ENCODE measurements at places on chromosomes 4 and X.

- no peak for DNase-seq
Observed at GRCh38 chr4:184392748-184393559, 81.4 kb downstream of the IRF2 start.

DNA sequence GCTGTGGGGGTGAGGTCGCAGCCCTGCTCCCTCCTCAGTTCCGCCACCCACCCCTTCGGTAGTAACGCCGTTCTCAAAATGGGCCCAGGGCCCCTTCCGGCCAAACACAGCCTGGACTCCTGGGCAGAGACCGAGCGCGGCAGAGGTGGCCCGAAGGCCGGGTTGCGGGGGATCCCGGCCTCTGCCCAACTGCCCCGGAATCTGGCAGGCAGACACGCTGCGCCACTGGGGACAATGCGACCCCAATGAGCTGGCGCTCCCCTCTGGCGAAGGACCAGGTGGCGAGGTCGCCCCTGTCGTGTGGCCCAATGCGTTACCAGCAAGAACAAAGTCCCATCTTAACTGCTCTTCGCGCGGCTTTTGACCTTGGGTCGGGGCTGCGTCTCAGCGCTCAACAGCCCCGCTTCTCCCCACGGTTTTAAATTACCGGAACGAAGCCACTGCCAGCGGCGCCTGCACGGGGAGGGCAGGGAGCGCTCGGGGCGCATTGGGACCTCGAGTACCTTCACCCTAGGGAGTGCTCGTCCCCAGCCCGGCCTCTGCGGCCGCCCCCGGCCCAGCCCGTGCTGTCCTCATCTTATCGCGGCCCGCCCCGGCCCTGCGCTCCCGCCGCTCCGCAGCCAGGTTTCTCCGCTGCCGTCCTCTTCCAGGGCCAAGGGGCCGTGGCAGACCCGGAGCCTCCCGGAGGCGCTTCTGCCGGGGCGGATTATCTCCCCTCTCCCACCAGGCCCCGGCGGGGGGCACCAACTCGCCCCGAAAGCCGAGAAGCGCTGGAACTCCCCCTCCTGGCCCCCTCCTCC, 22.2 kb upstream of the HMX1 start:
- DNase-seq: no peak

GRCh38 chrX:45143455-45143854, 57.2 kb downstream of the DIPK2B start:
- DNase-seq: no peak

DNA sequence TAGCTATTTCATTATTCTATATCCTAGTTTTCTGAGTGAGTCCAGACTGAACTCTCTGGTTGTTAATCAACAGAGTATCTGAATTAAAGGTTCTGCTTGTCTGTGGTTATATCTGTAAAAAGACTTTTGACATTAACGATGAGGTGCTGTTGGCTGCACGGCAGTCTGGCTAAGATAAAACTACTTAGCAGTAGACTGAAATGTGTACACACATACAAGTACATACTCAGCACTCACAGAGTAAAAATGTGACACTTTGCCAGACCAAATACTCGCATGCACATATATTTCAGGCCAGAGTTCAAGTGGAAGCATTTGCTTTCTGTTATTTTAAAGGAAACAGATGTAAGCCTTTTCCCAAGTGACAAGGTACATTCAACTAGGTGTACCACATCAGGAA, 80.5 kb downstream of the PRDM5 start:
- no peak for DNase-seq

DNA sequence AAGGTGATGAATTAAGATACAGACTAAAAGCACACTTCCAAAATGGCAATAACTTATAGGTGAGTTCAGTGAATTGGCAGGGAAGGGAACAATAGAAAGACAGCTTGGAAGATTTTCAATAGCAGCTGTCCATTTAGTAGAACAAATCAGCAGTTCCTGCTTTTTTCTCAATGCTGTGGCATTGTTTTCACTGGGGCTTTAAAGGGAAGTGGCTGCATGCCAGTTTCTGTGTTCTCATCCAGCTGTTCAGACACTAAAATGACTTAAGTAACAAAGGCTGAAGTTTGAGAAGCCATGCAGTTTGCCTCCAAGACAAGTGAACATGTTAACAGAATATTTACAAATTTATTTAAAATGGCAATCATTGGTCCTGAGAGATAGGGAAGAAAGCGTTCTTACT, 291.9 kb downstream of the FAM47A start:
- DNase-seq: no peak

- DNase-seq: peak; percentile 26
Observed at GRCh38 chr4:107036584-107037198, 578 bp upstream of the DKK2 start.

- DNase-seq: no peak
Observed at GRCh38 chr4:15719506-15719905, 16.6 kb downstream of the BST1 start.

DNA sequence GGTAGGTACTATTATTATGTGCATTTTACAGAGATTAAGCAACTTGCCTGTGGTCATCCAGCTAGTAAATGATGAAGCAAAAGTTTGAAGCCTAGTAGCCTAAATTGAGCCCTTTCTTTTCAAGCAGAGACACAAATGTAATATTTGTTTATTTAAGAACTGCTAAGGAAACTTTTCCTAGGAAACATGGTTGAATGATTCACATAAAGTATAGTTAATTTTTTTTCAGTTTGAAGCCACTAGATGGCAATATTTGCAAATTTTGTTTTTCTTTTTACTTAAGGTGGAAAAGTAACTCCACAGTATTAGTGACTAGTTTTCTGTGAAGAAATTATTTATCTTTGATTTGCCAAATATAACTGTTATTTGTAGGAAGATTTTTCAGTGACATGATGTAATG, 52.8 kb upstream of the ANKRD17 start:
- DNase-seq: no peak

DNA sequence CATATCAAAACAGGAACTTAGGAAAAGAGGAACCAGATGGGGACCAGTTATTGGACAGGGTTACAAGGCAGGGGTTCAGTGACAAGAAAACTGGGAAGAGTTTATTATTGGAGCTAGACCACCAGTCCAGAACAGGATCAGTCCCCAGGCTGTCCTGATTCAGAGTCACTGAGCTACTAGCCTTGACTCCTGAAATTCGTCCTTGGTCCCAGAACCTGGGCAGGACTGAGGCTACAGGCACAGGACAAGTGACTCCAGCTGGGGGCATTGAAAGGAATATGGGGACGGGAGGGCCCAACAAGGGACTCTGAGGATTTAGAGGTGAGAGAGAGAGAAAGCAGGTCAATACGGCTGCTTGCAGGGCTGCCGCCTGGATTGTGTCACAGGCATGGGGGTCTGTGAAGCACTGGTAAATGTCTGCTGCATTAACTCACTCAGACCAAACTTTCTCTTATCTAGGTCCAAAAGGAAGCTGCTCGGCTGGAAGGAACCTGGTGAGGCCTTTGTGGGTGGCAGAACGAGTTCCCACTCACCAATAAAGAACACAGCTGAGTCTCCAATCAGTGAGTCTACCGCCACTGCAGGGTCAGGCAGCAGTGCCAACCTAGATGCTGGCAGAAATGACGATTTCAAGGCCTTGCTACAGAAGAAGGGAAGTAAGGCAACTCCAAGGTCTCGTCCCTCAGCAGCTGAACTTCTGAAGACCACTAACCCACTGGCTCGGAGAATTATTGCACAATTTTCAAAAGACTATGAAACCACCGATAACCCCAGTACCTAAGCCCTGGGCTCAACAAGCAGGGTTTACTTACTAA, 11.3 kb upstream of the RTL5 start:
- DNase-seq: no peak

GRCh38 chrX:22409418-22409817, 136.7 kb downstream of the CBLL2 start:
- DNase-seq: no peak
